Inflammatory macrophage treated with lipopolysaccharide for 4 hours (primary cell): ENCODE measurements at places on chromosomes 6 and 20.

GRCh38 chr6:144415835-144416237 lies 130.7 kb downstream of the UTRN start:
- peak; percentile 4 for DNase-seq

GRCh38 chr6:110547266-110547964 lies 71.0 kb upstream of the SLC22A16 start:
- DNase-seq: no peak

DNA sequence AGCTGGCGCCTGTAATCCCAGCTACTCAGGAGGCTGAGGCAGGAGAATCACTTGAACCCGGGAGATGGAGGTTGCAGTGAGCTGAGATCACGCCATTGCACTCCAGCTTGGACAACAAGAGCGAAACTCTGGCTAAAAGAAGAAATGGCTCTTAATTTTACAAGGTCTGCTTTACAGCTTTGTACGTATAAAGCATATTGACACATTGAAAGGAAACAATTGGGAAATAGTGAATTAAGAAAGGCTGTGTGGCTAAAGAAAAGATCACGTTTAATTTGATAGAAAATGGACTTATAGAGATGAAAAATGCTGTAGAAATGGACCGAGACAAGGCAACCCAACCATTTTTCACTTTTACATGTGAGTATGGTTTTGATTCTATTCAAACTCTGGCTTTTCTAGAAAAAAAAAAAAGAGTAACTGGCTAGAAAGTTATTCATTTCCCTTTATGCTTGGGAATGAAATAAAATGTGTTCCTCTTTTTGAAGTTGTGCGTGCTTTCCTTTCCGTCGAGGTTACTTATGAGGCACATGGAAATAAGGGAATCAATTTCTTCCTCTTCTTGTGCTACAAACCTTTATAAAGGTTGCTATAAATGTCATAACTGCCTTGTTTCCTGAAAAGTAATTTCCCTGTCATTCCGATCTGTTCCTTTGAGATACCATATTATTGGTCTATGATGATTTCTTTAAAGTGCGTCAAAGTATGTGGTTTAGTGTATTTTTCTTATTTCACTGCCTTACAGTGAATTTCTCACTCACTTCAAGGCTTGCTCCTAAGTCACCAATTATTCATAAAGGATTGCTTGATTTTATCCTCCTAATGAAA lies 29.4 kb downstream of the PFDN4 start:
- DNase-seq: peak; percentile 60

DNA sequence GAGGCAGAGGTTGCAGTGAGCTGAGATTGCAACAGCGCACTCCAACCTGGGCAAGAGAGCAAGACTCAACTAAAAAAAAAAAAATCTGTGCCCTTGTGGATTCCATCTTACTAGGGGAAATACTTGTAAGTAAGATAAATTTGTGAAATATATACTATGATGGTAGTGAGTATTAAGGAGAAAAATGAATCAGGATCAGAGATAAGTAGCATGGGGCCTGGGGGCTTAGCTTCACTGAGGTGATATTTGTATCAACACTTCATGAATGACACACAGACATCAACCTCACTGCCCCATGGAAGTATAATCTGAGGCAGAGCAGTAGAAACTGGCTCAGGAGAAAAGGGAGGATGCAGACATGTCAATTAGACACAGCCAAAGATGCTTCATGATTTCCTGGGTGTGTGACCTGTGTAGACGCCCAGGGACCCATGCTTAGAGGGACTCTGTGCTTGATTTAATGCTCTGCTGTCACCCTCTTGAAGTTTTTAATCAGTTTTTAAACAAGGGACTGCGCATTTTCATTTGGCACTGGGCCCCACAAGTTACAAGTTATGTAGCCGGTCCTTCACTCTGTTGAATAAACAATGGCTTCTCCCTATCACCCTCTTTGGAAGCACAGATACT lies 41.9 kb downstream of the PCNA start:
- DNase-seq: peak; percentile 23

DNA sequence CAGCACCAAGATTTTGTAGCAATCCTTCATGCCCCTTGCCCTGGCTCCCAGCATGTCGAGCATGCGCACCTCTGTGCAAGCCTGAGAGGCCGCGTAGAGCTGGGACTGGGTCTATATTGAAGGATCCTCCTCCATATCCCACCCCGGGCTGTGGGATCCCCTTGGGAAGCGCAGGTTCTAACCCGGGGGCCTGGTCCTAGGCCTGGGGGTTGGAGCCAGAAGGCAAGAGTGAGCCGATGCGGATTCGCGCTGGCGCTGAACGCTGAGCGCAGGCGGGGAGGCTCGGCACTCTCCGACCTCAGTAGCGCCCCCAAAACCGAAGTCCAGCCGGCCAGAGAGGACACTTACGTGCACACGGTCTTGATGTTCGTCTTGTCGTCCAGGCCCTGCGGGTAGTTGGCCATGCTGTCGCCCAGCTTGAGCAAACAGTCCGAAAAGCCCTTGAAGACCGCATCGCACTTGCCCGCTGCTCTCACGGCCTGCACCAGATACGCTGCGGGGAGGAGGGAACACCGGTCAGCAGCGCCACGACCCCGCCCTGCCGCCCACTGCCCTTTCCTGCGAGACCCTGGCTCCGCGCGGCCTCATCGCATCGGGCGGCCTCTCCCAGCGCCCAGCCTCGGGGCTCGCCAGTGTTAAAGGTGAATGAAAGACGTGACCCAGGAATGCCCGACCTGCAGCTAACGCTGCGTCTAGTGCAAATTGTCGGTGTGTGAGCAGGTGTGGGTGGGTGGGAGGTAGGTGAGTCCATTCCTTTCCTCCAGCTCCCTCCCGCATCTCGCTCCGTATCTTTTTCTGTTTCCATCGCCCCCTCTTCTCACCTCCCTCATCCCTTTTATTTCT lies 4.5 kb downstream of the NRN1 start:
- no peak for DNase-seq

GRCh38 chr20:46964618-46965455 lies 70.2 kb downstream of the EYA2 start:
- DNase-seq: no peak

DNA sequence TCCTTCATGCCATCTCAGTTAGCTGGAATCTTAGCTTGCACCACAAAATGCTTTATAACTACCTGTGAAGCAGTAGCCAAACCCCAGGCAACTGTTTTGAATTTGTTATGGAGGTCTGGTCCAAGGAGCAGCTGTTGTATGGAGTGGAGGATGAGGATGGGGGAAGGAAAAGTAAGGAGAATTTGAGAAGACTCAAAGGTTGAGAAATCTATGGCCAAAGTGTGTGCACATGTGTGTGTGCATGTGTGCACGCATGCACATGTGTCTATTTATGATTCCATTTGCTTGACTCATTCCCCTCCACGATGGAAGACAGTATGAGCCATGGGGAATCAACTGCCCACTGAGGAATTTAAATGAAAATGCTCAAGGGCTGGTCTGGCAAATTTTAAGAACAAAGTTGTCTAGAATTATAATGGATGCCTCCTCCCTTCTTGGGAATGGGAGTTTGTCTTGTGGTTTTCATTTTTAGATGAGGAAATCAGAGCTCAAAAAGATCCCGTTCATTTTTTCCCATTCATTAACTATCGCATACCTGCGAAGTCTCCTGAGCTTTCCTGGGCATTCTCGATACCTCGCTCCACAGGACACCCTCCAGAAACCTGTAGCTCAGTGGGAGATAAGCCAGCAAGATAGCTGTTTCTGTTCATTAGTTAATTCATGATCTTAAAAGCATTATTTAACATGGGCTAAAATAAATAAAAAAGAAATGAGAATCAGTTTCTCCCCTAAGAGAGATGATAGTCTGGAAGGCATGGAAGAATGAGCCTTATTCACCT lies 152.3 kb upstream of the NEDD9 start:
- DNase-seq: no peak

GRCh38 chr6:136181861-136182260 lies 68.2 kb downstream of the MTFR2 start:
- no peak for DNase-seq

- peak; percentile 49 for DNase-seq
Observed at GRCh38 chr6:122476131-122476530, 4.5 kb upstream of the SERINC1 start.

GRCh38 chr20:62019881-62020492 lies 45.7 kb downstream of the TAF4 start:
- no peak for DNase-seq

DNA sequence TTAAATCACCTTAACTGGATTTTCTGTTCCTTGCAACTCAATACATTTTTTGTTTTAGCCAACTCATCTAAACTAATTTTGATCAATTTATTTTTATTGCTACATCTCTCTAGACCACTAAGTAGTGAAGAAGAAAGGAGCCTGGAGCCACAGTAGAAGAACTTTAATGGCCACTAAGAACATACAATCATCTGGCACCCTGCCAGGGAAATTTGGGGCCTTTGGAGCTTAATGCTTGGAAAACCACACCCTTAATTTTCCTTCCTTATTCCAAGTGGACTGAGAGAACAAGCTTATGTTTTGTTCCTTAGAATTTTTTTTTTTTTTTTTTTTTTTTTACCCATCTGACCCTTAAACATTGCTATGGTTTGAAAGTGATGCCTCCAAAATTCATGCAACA lies 12.0 kb upstream of the GMDS start:
- no peak for DNase-seq

- DNase-seq: peak; percentile 56
Observed at GRCh38 chr20:9889270-9889981, 50.5 kb upstream of the PAK5 start.
